Mesenteric fat pad (tissue), 1 donor: ENCODE measurements at places on chromosomes 7 and 10. TPM values are rescaled to one million over a fixed set of nuclear protein-coding genes. Genes with fewer than 3 reads are reported as not detected.

Gene CFAP69
- 10.4 TPM for total RNA-seq

Gene LAMB1
- 421 TPM for total RNA-seq

DNA sequence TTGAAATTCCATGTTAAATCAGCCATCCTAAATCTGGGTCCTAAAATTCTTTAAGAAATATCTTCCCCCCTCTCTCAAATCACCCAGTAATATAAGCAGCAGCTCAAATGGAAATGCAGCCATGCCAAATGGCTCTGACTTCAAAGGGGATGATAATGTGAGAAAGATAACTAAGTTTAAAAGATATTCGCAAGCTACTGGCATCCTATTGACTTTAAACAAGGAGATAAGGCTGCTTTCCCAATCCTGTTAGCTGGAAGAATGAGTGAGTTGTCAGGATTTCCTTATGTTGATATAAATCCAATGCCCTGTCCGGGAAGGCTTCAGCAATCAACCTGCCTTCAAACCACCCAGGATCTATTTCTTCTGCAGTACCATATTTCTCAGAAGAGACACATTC is 172.0 kb downstream of the FANK1 start:
- DNase-seq, result no peak

DNA sequence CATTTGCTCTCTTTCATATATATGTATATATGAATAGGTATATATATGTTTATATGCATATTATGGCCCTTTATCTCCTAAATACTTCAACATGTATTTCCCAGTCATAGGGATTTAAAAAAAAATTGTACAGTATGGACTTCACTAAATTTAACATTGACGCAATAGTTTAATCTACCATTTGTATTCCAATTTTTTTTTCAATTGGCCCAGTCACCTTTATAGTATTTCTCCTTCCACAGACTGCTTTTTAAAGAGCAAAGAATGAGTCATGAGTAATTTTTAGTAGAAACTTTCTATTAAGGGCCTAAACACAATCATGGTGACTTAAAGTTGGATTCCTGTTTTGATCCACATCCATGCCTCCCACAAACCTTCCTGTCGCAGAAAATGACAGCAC is 20.5 kb downstream of the CCSER2 start:
- DNase-seq, result no peak

GRCh38 chr10:77550378-77550777 is 87.2 kb downstream of the KCNMA1 start:
- no peak for DNase-seq
